Stimulated activated CD4-positive, alpha-beta T cell treated with anti-CD3 and anti-CD28 coated beads, Interleukin-15, amount 100 ng/mL, for 24 hours (primary cell): ENCODE measurements at places on chromosomes 6 and 20.

DNA sequence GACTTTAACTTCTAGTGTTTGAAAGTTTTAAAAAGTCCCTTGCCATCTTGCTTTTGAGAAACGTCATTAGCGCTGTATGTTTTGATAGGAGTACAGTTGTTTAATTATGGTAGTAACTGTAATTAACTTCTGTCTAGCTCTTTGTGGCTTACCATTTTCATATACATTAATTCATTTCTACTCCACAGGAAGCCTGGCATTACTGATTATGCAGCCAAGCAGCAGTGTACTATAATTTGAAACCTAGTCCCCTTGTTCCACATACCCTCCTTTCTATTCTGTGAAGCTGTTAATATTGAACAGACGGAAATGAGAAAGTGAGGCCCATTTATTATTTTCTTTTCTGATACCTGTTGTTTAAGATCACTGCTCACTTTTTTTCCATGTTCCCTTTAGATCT, 235.4 kb downstream of the CDKAL1 start:
- no peak for DNase-seq

DNA sequence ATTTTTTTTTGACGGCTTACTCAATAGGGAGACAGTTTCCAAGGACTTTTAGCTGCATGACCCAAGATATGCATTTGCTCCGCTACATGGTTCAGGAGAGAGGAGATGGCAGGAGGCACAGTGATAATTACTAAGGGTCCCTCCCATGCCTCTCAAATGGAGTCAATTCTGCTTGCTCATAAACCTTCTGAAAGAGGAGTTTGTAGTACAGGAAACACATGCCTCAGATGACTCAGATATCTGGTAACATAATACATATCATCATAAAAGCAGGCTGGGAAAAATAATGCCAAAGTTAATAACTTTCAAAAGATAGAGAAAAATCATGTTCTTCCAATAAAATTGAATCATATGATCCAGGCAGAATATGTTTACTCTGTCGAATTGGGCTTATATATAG, 97.6 kb upstream of the DEFB112 start:
- DNase-seq, result no peak

- no peak for DNase-seq
Measured at GRCh38 chr20:23879811-23880374, 345 bp upstream of the CST5 start.

- no peak for DNase-seq
Measured at GRCh38 chr6:28657381-28657768, 131.7 kb downstream of the GPX5 start.

DNA sequence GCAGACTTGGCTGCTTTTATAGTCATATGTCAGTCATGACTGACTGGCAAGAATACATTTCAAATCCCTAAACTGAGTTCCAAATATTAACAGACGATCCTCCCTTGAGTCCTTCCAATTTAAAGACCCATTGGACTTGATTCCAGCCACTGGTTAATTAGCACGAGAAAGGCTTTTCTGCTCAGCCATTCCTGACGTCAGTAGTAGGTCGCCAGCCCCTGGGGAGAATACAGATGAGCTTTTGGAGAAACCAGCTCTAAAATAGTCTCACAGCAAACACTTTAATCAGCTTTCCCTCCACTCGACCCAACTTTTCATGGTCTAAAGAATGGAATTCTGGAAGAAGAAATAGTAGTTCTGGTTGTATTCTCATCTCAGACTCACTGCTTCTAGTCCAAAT, 91.6 kb downstream of the SLC22A3 start:
- DNase-seq, result no peak

DNA sequence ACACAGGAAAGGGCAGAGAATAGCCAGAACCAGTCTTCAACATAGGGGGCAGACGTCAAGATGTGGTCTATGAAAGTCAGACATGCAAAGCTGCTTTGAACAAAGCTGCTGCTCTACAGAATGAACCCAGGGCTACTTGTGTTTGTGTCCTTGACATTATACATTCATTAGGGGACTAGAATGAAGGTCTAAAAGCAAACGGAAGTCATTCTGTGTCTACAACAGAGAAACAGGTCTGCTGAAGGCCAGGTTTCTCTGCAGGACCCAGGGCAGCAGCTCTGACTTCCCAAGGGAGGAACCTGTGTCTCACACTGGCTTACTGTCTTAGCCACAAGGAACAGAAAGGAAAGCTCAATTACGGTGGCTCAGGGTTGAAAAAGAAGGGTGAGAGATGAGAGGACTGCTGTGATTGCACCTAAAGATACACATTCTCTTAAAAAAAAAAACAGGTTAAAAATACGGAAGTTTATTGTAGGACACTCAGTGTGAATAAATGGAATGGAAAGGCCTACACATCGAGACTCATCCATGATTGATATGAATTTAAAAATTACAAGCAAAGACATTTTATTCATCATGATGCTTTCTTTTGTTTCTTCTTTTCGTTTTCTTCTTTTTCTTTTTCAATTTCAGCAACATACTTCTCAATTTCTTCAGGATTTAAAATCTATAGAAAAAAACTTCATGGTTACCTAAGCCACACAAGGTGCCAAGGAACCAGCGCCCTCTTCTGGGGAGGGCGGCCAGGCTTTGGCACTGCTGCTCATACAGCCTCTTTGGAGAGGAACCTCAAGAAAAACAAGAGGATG, 6.7 kb downstream of the PSMA7 start:
- DNase-seq, result peak; percentile 70

GRCh38 chr6:51648774-51649173, 438.6 kb downstream of the PKHD1 start:
- DNase-seq, result no peak

- peak; percentile 29 for DNase-seq
Measured at GRCh38 chr6:38131527-38131965, 312.0 kb downstream of the ZFAND3 start.

DNA sequence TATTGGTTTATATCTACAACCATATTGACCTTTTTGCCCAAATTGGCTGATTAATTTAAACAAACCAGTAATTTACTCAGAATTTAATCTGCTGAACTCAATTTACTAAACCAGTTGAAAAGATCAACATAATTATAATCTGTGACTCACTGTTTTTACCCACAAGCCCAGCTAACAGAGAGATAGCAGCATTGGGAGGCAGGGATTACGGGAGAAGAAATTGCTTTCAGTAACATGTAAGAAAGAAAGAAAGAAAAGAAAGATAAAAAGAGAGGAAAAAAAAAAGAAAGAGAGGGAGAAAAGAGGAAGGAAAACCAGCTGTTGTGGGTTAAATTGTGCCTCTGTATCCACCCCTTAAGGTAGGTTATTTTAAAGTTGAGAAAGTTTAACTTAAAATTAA, 13.3 kb upstream of the RHAG start:
- DNase-seq, result no peak

- no peak for DNase-seq
Measured at GRCh38 chr6:21665110-21665391, 71.5 kb downstream of the SOX4 start.

GRCh38 chr20:45959126-45959525, 12.9 kb downstream of the ZNF335 start:
- DNase-seq, result no peak

- peak; percentile 17 for DNase-seq
Measured at GRCh38 chr20:4247898-4248858, 232.8 kb upstream of the RNF24 start.

DNA sequence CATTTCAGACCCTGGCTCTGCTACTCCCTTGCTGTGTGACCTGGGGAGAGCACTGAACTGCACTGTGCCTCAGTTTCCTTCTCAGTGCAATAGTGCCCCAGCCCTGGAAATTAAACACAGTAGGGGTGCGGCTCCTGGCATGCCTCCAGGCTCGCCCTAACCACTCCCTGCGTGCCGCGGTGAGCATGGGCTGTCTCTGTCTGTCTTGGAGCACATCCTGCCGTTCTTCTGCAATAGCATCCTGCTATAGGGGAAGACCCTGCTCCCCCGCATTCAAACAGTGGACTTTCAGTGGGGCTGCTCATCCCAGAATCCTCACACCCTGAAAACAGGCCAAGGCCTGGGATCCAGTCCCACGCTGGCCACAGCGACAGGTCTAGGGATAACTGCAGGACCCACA, 129.5 kb downstream of the FOXC1 start:
- DNase-seq, result no peak

GRCh38 chr6:429515-430121, 38.1 kb downstream of the IRF4 start:
- no peak for DNase-seq

GRCh38 chr20:57070296-57070695, 196.1 kb downstream of the BMP7 start:
- DNase-seq, result no peak

- no peak for DNase-seq
Measured at GRCh38 chr6:96620851-96621250, 57.9 kb downstream of the FHL5 start.

GRCh38 chr20:29790510-29790909, 1467.0 kb upstream of the DEFB115 start:
- no peak for DNase-seq

- DNase-seq, result no peak
Measured at GRCh38 chr6:44708208-44708607, 320.7 kb downstream of the CDC5L start.

DNA sequence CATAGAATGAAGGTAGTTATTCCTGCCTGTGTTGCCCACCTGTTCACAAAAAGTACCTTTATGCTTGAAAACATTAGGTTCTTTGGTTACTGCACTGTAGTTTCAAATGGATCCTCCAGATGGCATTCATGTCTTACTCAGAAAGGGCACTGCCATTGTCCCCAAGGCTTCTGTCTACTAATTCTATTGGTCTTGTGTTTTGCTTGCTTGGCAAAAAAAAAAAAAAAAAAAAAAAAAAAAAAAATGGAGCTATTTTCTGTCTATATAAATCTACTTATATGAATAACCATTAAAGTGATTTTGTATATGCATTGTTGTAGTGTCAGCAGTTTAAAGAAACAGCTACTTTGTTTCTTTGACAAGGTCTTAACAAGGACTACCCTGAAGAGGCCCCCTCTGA, 12.7 kb upstream of the EFHC1 start:
- no peak for DNase-seq

GRCh38 chr6:159633196-159633595, 59.8 kb downstream of the SOD2 start:
- DNase-seq, result peak; percentile 12

GRCh38 chr6:157503018-157503747, 122.2 kb downstream of the ZDHHC14 start:
- no peak for DNase-seq

- DNase-seq, result no peak
Measured at GRCh38 chr20:62549499-62550086, 73.8 kb upstream of the GATA5 start.

GRCh38 chr6:131813991-131814390, 6.2 kb downstream of the ENPP1 start:
- DNase-seq, result no peak
